ENCODE measurements at places on chromosomes 12 and 14.

DNA sequence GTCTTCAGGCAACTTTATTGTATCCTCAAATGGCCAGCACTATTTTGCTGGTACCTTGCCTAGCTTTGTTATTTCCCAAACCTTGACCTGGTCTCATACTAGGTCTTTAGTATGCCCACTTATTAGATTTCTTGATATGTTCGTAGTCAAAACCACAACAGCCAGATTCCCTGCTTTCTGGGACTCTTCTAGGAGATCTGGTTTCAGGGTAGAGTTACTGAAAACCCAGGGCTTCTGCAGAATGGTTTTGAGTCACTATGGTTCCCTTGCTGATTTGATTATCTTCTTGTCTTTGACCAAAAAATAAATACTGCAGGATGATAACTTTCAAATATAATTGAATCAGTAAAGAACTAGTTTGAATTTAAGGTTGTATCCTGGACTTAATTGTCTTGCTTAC lies 211.2 kb downstream of the FUT8 start:
- DNase-seq: no peak

DNA sequence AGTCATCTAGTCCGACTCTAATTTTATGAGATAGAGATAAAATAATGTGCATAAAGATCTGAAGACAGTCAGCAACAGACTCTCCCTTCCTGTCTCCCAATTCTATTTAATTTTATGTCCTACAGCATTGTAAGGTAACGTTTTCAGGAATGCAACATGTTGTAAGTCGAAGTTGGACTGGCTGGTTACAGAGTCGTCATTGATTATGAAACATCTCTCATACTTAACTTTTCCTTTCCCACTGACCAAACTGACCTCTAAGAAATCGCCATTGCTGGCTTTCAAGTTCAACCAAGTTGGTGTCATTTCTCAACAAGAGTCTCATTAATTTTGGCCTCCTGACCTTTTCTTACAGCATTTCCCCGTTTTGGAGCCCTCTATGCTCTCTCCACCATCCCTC lies 4.9 kb upstream of the RIC8B start:
- DNase-seq: no peak

GRCh38 chr12:90048918-90049317 lies 340.3 kb upstream of the ATP2B1 start:
- no peak for DNase-seq

- no peak for DNase-seq
These were observed 110.0 kb downstream of the ARF6 start for GRCh38 chr14:50002926-50003212.

GRCh38 chr12:64836856-64837255 lies 12.4 kb downstream of the TBC1D30 start:
- no peak for DNase-seq

DNA sequence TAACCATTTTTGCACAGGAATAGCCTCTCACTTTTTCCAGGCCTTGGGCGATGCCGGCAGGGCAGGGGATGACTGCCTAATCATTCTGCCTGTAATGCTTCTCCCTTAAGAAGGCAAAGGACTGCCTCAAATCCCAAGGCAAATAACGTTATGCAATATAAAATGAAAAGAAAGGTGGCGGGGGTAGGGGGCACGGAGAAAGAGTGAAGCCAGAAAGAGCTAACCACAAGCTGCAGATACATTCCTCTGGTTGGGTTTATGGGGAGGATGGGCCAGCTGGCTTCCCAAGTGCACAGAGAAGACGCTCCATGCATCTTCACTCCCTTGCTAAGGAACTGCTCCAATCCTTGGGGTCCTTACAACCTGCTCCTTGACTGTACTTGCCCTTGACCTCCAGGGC lies 229.5 kb downstream of the FOXN3 start:
- DNase-seq: no peak

GRCh38 chr14:68450391-68451120 lies 342.3 kb downstream of the ZFP36L1 start:
- no peak for DNase-seq

- DNase-seq: no peak
These were observed 272.4 kb downstream of the ALX1 start for GRCh38 chr12:85552461-85552860.

- DNase-seq: no peak
These were observed 58.9 kb downstream of the NCOR2 start for GRCh38 chr12:124508381-124509079.

DNA sequence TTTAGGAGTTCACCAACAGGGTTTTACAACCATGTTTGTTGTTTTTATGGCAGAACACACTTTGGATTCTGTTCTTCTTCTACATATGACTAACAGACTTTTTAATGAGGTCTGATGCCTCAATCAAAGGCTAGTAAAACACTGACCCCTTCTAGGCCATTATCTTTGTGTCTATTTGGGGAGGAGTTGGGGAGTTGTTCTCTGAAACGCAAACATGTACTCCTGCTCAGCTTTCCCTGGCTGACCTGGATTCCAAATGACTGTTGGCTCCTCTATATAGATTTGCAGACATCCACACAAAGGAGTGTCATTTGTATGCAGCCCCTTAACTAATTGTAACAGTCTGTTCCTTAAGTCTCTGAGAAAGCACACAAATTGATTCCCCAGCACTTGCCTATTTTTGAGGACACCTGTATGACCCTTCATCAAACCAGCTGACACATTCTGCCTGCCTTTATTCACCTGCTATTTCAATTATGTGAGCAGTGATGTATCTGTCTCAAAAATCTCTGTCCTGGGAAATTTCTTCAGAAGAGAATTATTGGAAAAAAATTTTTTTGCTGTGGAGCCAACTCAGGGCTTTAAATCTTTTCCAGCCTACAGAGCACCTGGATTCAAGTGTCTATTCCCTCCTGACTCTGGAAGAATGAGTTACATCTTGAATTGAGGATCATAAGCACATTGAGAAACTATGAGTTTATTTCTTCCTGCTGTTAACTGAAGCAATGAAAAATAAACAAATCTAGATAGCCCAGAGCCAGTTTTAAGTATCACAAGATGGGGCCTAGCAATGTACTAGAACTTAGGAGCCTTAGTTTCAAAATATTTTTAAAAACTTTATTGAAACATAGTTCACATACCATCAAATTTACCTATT lies 417.2 kb downstream of the RAD51B start:
- no peak for DNase-seq

DNA sequence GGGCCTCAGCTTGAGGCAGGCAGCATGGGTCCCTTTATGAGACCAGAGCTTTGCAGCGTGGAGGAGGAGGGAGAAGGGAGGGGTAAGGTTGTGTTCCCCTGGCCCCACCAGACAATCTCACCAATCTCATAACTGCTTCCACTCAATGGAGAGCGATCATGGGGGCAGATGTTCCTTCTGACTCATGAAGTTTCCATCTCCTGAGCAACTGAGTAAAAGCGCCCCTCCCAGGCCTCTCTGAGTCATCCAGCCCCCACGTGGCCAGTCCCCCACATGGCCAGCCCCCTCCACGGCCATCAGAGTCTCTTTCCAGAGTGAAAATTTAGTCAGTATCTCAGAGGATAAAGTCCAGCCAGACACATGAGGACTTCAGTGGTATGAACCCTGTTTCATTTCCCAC lies 39.2 kb upstream of the PLXNC1 start:
- DNase-seq: no peak

DNA sequence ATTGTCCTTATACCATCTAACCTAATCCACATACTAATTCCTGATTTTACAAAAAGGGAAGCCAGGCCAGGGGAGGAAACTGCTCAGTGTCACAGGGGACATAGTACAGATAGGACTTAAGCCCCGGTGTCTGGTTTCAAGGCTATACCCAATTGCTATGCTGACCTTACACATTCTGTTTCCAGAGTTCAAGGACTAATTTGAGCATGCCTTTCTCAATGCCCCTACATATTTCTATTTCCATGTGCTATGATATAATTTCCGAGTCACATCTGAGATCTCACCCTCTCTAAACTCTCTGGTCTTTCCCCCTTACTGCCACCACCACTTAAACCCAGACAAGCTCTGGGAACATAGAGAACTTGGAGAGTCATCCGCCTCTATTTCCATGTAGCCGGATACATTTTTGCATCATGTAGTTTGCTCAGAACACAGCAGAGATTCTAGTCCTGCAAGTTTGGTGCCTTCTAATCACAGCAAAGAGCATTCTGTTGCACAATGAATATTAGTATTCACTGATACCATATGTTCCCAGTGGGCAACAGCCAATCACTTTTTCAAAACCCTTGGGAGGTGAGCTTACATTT lies 34.2 kb downstream of the PPM1H start:
- no peak for DNase-seq

DNA sequence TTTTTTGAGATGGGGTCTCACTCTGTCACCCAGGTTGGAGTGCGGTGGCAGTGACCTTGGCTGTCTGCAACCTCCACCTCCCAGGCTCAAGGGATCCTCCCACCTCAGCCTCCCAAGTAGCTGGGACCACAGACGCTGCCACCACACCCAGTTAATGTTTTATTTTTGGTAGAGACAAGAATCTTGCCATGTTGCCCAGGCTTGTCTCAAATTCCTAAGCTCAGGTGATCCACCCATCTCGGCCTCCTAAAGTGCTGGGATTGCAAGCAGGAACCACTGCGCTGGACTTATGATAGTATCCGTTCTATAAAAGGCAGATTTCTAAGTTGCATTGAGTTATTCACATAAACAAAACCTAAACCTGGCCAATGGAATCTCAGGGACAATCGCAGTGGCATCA lies 321.1 kb upstream of the PRICKLE1 start:
- DNase-seq: no peak

DNA sequence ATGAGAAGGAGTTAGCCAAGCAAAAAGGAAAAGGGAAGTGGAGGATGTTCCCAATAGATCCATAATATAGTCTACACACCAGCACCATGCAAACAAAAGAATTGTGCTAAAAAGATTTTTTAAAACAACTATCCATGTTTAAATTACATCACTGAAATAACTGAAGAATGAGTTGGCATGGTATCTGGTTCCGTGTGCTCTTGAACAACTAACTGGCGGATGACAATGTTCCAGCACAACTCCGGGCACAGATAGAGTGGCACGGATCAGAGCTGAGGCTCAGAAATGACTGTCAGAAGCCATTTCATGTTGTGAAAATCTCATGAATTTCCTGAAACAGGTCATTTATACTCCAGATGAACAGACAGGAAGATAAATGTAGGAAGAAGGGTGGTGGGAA lies 153.1 kb downstream of the HMGA2 start:
- DNase-seq: no peak

Data from ecto neural progenitor cell (in vitro differentiated cells).